ENCODE measurements at places on chromosomes 13 and 19. TPM values are rescaled to one million over a fixed set of nuclear protein-coding genes. Genes with fewer than 3 reads are reported as not detected.

Gene PGLYRP1
- total RNA-seq: not detected

Gene PSG5
- total RNA-seq: not detected

DNA sequence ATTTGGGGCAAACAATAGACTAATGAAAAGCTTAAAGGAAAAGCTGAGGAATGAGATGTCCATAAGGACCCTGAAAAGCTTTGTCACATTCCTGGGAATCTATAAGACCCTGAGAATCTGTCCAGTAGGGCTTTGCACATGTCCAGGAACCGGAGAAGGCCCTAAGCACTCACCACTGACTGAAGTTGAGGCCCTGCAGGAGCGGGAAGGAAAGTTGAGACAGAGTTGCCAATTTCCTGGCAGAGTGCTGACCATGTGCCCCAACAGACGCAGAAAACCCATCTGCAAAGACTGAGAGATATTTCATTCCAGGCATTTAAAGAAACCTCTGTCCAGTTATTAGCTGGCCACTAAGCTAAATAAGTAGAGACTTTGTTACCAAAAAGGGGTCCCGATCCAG, 890.5 kb downstream of the UQCRFS1 start:
- no peaks in the 10 kb centered on the region for H3K4me1 ChIP-seq
- no peak overlapping the region for H3K27ac ChIP-seq
- no peaks in the 10 kb centered on the region for H3K27me3 ChIP-seq
- H3K4me3 ChIP-seq: no peak overlapping the region
- no peaks in the 10 kb centered on the region for H3K36me3 ChIP-seq
- no peak for DNase-seq

- no peak for DNase-seq
- H3K27ac ChIP-seq: no peak overlapping the region
- H3K27me3 ChIP-seq: no peaks in the 10 kb centered on the region
- no peaks in the 10 kb centered on the region for H3K36me3 ChIP-seq
- H3K4me1 ChIP-seq: peaks cover 16% of the 10 kb centered on the region
Measured at GRCh38 chr13:29858231-29858630, 7.8 kb upstream of the UBL3 start.

Gene CCNE1
- 38.7 TPM for total RNA-seq

GRCh38 chr19:1944916-1945561, 4.1 kb downstream of the CSNK1G2 start:
- H3K27me3 ChIP-seq: no peaks in the 10 kb centered on the region
- peaks cover 27% of the 10 kb centered on the region for H3K36me3 ChIP-seq
- H3K27ac ChIP-seq: no peak overlapping the region
- DNase-seq: no peak
- no peak overlapping the region for H3K4me3 ChIP-seq
- peaks cover 25% of the 10 kb centered on the region for H3K4me1 ChIP-seq

DNA sequence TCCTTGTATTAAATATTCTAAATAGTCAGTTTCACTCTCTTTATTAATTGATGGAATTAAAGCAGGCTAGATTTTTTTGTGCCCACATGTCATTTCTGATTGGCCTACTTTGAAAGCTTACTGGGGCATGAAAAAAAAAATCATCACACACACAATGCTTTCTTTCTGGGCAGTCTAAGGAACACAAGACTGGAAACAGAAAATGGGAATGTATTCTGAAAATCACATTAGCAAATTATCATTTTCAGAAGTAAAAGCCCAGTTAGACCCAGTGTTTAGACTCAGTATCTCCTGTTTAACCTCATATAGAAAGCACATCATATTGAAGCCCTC, 339.4 kb downstream of the SPRY2 start:
- no peak for DNase-seq
- H3K4me1 ChIP-seq: no peaks in the 10 kb centered on the region
- no peak overlapping the region for H3K4me3 ChIP-seq
- H3K36me3 ChIP-seq: no peaks in the 10 kb centered on the region

GRCh38 chr13:22325761-22326160, 654.9 kb downstream of the FGF9 start:
- no peaks in the 10 kb centered on the region for H3K36me3 ChIP-seq
- no peak overlapping the region for H3K27ac ChIP-seq
- H3K4me1 ChIP-seq: no peaks in the 10 kb centered on the region
- no peaks in the 10 kb centered on the region for H3K27me3 ChIP-seq

Gene CEACAM4
- total RNA-seq: not detected

Gene MCEMP1
- not detected for total RNA-seq

- no peaks in the 10 kb centered on the region for H3K36me3 ChIP-seq
- H3K4me1 ChIP-seq: no peaks in the 10 kb centered on the region
- H3K4me3 ChIP-seq: no peak overlapping the region
- no peak overlapping the region for H3K27ac ChIP-seq
- H3K27me3 ChIP-seq: no peaks in the 10 kb centered on the region
Measured at GRCh38 chr13:88761145-88761544, 1090.0 kb downstream of the SLITRK5 start.

DNA sequence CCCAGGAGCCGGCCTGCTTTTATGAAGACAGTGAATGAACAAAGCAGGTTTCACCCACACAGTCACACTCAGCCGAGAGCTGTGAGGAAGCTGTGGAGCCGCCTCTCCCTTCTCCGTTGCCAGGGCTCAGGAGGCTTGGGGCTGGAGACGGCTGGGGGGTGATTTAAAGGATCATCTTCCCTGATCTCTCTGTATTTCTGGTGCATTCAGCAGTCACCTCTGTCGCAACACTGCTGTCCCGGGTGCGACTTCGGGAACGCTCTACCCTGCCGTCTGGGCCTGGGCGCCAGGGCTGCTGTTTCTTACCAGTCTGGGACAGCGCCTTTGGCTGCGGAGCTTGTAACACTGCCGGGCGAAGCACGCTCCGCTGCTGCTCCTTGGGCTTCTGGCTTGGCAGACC, 18.1 kb downstream of the CAPS start:
- no peaks in the 10 kb centered on the region for H3K4me1 ChIP-seq
- no peaks in the 10 kb centered on the region for H3K27me3 ChIP-seq
- H3K4me3 ChIP-seq: no peak overlapping the region
- peaks cover 38% of the 10 kb centered on the region for H3K36me3 ChIP-seq
- DNase-seq: no peak

Data from activated CD8-positive, alpha-beta T cell treated with anti-CD3 and anti-CD28 coated beads, Interleukin-2, amount 10 ng/mL, durations not matched to agents 7 days and 5 days (primary cell).